Activated CD4-positive, CD25-positive, alpha-beta regulatory T cell treated with anti-CD3 and anti-CD28 coated beads, Interleukin-2, amount 50 U/mL, for 16 hours (primary cell): ENCODE measurements at places on chromosomes 11 and 22.

DNA sequence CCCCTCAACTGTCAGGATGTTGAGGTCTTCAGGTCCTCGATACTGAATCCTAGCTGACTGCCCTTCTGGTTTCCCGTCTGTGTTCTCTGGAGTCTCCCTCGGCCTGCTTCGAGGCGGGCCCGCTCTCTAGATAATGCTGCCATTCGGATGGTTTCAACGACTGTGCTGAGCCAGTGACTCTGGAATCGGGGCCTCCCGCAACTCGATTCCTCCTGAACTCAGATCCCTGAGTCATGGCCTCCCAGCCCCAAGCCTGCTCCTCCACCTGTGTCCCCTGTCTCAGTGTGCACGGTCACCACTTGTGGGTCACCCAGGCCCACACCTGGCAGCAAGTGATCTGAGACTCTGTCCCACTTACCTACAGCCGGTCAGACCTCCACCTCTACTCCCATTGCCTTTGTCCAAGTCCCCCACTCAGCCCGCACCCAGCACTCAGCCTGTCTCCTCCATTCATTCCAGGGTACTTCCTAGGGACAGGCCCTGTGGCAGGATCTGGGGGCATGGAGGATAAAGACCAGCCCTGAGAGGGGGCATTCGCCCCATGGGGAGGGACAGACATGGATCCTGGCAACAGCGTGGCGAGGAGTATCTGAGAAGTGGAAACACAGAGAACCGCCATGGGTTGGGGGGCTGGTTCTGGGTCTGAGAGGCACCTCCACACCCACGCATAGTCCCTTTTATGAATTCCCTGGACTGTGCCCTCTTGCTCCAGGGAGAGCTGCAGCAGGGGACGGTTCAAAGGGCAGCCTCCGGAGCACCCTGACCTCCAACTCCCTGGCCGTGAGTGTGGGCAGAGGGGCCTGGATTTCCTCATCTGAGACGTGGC, 14.3 kb downstream of the MPST start:
- DNase-seq = no peak

DNA sequence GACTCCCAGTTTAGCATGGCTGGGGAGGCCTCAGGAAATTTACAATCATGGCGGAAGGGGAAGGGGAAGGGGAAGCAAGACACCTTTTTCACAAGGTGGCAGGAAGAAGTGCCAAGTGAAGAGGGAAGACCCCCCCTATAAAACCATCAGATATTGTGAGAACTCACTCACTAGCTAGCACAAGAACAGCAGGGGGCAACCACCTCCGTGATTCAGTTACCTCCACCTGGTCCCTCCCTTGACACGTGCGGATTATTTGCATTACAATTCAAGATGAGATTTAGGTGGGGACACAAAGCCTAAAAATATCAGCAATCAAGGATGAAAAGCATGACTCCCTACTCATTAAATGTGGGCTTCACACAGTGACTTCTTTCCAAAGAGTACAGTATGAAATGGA, 155.0 kb upstream of the CCDC90B start:
- no peak for DNase-seq

GRCh38 chr11:110990311-110990710, 255.2 kb upstream of the POU2AF2 start:
- no peak for DNase-seq

- DNase-seq = no peak
These were observed 23.6 kb downstream of the LRRC74B start for GRCh38 chr22:21069375-21069774.

GRCh38 chr11:97890466-97890865, 1130.3 kb upstream of the CNTN5 start:
- DNase-seq = no peak

DNA sequence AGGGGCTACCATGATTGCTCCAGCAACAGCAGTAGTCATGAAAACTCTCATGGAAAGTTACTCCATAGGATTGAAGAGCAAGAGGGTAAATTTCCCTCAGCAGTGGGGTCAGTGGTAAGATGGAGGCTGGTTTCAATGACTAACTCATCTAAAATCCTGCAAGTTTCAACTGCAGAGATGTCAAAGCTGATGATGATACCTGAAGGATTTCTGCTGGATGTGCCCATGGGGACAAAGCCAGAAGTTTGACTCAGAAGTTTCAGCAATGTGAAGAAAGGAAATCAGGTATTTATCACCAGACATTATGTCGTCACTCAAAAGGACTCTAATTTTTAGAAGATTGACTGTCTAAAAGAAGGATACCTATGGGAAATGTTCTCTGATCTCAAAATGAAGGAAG, 29.1 kb downstream of the RAB38 start:
- DNase-seq = no peak

DNA sequence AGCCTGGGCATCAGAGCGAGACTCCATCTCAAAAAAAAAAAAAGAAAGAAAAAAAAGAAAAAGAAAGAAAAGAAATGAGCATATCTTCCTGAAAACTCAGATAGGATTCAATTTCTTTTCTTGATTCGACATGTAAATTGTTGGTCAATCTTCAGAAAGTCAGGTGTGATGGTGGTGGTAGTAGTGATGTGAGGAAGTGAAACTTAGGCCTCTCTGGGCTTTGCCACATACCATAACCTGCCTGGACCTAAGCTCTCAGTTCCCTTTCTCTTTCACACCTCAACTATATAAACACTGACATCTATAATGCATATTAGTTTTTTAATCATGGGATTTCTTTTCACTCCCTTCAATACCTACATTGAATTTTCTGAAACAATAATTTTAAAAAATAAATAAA, 98.0 kb upstream of the TBCEL start:
- no peak for DNase-seq

- no peak for DNase-seq
These were observed 131.4 kb upstream of the UBASH3B start for GRCh38 chr11:122523846-122524805.

- DNase-seq = no peak
These were observed 5.0 kb upstream of the LMO2 start for GRCh38 chr11:33896911-33897310.

DNA sequence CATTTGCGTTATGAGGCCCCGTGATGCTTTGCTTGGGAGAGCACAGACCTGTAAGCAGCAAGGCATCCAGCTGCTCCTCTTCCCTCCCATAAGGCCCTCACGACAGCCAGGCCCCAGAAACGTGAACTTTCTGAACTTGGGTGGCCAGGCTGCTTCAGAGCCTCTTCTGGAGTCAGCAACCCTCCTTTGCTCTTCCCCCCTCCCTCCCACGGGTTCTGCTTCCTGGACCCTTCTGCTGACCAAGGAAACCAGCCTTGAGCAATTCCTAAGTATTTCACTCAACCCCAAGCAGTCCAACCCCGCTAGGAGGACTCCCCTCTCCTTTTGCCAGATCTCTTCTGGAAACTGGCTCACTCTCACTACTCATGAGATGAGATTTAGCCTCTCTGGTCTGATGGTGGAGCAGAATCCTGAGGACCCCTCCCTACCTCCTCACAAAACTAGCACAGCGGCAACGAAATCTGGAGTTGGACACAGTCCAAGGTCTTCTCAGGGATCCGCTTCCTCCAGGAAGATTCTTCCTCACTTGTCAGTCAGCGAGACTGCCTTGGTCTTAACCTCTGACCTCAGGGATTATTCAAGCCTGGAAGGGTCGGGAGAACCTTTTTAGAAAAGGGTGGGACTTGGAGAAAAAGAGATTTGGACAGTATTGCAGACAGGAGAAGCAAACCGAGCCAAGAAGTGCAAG, 86.2 kb downstream of the UBASH3B start:
- DNase-seq = no peak

GRCh38 chr11:114664641-114665040, 13.7 kb upstream of the NXPE2 start:
- DNase-seq = no peak

DNA sequence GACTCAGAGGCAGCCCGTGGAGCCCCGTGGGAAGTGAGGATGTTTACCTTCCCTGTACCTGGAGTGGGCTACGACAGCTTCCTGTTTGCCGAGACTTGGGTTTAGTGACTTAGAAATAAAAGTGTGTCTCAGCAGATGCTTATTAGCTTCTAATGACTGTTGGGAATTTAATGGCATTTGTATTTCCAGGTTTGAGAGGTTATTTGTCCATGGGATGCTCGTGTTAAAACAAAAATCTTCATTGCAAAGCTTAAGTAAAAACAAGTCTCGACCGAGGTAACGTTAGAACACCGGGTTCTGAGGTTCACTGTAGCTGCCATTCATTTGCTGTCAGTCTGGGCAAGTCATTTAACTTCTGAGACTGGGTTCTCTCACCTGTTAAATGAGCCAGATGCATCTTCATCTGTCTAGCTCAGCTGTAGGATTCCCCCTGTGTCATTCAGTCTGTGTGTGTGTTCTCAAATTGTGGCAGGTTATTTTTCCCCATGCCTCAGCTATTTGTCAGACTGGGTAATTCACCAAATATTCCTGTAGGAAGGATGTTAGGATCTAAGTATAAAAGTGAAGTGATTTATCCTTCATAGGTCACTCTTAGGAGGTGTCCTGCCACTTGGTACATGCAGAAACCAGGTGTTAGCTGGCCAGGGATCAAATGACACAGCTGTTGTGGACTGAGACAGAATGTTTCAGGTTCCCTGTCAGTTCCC, 791 bp downstream of the EI24 start:
- no peak for DNase-seq

DNA sequence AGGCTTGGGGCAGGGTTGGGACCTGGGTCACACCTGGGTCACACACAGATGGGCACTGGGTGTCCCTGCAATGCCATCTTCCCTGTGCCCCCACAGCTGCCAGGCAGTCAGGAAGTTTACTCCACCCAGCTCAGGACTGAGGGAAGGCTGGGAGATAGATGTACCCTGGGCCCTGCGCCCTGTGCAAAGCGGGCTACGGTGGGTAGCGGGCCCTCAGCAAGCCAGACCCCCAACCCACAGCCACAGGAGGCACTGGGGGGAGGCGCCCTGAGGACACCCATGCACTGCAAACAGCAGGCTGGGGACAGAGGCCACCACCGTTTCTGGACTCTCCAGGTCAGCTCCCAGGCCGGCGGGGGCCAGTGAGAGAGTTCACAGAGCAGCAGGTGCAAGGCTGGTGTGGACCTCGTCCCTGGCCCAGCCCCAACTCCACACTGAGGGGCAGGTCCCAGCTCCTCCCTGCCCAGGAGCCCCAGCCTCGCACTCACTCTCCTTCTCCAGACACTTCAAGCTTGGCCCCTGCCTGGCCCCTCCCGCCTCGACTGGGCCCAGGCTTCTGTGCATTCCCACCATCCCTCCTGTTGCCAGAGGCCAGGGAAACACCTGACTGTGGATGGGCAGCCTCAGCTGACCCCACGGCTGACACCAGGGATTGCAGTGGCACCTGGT, 4.9 kb downstream of the DUSP8 start:
- DNase-seq = no peak

DNA sequence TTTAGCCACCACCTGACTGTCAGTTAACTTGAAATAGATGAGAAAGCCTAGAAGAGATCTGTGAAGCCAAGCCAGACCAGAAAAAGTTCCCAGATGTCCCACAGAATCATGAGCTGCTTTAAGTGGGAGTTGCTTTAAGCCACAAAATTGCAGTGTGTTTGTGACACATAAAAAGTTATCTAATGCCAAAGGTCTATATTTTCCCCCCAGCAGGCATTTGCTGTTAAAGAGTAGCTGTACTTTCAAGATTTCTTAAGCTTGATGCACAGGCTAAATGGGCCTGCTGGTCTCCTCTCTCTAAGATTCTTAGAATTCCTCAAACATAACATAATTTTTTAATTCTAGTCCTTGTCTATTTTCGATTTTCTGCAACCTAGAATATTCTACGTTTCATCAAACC, 825.7 kb downstream of the FAM181B start:
- no peak for DNase-seq

DNA sequence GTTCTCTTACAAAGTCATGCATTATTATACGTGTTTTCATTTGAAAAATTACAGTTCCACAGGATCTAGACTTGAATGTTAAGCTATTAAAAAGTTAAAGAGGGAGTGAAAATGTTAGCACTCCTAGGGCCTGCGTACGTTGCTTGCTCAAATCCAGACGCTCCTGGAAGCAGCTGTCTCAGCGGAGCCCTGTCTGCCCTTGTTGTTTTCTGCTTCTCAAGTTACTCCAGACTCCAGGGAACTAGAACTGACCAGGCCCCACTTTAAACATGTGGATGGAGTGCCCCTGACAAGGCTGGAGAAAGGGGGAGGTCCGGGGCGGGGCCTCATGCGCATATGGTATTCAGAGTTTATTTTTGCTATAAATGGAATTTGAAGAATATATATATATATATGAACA, 9.6 kb downstream of the PARVB start:
- DNase-seq = no peak

- DNase-seq = no peak
These were observed 76.8 kb downstream of the C11orf58 start for GRCh38 chr11:16815047-16815767.

DNA sequence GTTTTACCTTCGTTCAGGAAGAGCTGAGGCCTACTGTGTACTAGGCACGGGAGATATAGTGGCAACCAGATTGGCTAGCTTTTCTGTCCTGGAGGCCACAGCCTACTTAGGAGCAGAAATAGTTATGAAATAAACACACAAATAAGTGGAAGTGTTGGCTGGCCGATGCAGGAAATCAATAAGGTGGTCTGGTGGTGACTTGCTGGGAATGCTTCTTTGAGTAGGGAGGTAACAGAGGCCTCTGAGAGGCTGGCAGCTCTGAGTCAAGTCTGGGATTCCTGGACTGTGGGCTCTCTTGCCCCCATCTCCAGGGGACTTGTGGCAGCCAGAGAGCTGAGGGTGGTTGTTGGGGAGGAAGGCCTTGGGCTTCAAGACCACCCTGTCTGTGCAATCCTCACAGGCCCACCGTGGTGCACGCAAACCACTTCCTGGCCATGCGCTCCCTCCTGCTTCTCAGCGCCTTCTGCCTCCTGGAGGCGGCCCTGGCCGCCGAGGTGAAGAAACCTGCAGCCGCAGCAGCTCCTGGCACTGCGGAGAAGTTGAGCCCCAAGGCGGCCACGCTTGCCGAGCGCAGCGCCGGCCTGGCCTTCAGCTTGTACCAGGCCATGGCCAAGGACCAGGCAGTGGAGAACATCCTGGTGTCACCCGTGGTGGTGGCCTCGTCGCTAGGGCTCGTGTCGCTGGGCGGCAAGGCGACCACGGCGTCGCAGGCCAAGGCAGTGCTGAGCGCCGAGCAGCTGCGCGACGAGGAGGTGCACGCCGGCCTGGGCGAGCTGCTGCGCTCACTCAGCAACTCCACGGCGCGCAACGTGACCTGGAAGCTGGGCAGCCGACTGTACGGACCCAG, 4.1 kb downstream of the SERPINH1 start:
- no peak for DNase-seq

- no peak for DNase-seq
These were observed 3.7 kb upstream of the TMPRSS13 start for GRCh38 chr11:117932947-117933346.

DNA sequence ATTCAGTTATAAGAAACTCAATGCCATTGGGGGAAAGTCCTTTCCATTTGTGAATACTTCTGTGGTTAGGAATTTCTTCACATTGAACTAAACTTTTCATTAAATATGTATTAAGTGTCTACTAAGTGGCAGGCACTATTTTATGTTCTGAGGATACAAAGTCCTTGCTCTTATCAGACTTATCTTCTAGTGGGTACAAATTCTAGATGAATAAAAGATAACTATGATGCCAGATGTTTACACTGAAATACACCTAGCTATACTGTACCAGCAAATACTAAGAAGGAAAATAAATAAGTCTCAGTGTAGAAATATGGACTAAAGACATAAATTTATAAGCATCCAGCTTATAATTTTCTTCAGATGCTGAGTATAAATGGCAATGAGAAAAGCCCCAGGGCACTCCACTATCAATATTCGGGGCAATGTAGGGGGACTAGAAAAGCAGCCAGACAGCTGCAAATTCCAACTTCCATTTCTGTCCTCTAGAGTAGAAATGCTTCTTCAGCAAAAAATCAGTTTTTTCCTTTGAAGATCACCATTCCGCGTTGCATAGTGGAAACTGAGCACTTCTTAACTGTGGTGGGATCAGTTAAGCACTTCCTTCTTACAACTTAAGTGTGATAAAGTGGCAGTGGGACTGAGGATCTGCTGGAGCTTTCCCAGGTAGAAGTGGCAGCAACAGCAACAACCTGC, 11.8 kb upstream of the BIRC3 start:
- no peak for DNase-seq
